ENCODE measurements at places on chromosomes 3 and 15. TPM values are rescaled to one million over a fixed set of nuclear protein-coding genes. Genes with fewer than 3 reads are reported as not detected.

- no peak for DNase-seq
Measured at GRCh38 chr15:71259866-71260265, 144.6 kb downstream of the THSD4 start.

GRCh38 chr3:119245778-119246177 lies 5.1 kb upstream of the B4GALT4 start:
- no peak for DNase-seq

- no peak for DNase-seq
Measured at GRCh38 chr3:194541483-194541882, 54.7 kb upstream of the ATP13A3 start.

- DNase-seq: no peak
Measured at GRCh38 chr3:30343861-30344260, 262.5 kb upstream of the TGFBR2 start.

Gene SPTBN5
- total RNA-seq: 4.0 TPM

Gene PTX3
- total RNA-seq: not detected

Gene FGF12
- total RNA-seq: not detected

DNA sequence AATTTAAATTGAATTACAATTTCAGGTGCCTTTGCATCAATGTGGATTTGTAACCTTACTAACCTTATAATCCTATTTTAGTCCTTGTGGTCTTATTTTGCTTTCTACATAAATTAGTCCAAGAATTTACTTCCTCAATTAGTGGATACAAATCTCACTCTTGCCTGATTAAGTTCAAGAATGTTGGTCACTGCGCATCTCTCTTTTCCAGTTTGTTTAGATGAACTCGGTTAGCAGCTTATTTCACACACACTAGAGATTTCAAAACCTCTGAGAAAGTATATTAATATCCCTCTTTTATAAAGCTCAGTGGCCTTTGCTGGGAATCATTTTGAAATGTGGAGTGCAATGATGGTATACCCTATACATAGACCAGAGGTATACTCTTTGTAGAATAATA lies 243.4 kb downstream of the DTWD1 start:
- no peak for DNase-seq

DNA sequence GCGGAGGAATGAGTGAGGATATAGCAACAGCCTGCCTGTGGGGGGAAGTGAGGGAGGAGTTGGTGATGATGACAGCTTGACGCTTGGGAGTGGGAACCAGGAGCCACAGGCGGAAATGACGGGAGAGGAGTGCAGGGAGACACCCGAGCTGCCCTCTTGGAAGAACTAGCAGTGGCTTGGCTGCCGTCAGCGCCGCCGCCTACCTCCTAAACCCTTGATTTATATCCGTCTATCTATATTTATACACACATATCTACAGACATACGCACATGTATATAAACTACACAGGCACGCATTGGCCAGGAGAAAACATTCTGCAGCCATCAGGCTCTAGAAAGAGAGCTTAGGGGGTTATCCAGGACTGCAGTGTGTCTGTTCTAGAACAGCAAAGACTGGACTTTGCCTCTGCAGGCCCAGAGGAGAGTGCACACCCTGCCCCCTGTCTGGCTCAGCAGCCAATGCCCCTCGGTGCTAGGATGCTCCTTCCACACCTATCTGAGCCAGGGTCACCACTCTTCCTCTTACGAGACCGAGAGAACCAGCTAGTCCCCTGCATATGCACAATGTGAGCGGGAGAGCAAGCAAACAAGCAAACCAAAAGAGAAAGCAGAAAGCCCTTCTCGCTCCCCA lies 45.3 kb upstream of the MAGEF1 start:
- no peak for DNase-seq

DNA sequence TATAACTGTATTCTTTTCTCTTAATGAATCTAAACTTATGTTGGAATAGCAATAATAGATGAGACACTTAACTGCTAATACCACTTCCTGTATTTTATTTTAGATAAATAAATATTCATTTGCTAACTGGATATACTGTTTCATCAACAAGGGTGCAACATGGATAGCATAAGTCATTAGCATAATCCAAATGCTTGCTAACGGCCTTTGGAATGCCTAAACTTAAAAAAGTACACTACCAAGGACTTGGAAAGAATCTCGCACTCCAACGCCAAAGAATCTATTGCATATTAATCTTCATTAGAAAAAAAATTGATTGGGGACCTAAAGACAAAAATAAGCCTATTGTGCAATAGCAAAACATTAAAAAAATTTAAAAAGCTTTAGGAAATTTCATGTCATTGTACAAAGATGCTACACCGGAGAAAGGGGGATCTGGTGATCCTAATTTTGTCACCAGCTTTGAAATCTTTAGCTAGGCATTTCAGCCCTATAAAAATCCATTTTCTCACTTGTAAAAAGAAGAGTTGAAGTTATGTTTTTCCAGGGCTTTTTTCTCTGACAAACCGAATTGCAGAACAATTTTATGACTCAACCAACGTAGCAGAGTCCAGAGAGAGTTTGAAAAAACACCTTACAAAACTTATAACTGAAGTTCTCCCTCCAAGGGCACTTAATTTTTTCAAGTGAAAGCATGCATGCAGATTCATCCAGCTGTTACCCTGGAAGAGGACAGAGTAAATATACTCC lies 4.1 kb downstream of the VGLL3 start:
- DNase-seq: no peak

DNA sequence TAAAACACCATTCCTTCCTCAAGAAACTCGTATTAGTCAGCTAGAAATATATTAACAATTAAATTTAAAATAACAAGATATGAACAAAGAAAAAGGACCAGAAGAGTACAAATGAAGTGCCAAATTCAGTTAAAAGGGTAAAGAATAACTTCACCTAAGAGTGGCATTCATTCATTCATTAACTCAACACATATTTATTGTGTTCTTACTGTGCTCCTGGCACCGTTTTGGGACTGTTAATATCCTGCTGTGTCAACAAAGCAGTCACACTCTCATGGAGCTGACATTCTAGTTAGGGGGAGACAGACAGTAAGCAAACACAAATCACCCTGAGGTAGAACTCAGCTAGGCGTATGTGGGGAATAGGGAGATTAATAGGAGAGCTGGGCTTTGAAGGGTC lies 123.6 kb upstream of the DPPA4 start:
- DNase-seq: no peak

Gene PAK2
- 76.2 TPM for total RNA-seq

Gene SCAANT1
- not detected for total RNA-seq

DNA sequence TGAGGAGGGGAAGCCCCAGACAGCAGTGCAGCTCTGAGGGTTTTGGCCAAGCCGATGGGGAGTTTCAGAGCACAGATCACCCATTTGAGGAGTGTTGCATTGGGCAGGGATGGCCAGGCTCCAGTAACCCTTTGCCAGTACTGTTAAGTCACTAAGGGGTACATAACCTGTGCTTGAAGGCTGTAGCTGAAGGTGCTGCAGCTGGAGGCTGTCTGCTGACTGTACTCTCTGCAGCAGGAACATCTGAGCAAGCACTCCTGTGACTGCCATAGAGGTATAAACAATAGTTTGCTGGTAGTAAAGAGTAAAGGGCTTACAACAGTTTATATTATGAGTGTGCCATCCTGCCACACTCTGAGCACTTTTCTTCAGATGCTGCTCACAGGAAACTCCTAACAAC lies 297.8 kb downstream of the EPHA3 start:
- no peak for DNase-seq

DNA sequence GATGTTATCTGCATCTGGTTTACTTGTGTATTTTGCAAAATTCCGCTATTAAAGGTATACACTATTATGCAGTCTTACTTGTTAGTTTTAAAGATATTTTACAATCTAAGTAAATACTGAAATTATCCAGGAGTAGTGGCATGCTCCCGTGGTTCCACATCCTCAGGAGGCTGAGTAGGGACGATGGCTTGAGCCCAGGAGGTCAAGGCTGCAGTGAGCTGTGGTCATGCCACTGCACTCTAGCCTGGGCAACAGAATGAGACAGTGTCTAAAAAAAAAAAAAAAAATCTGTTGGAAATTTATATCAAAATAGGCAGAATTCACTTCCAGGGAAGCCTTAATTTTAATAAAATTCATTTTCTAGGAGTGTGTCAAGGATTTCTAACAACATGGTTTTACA lies 27.7 kb upstream of the HYKK start:
- DNase-seq: no peak

DNA sequence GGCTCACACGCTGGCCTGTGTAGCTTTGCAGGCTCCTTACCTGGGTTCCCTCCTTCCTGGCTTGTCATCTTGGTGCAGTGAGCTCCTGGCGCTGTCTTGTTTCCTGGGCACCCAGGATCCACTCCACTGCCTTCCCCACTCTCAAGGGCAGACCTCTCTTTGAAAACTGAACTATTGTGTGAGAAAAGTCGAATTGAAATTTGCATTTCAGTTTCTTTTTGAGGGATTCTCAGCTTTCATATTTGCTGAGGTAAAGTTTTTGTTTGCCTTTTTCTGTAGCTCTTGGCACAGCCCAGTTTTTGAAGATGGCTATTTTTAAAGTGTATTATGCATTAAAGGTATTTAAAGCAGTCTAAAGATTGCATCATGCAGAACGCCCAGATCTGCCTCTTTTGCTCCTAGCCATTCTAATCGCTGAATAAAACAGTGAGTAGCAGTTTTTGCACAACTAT lies 70.1 kb downstream of the CCK start:
- no peak for DNase-seq

- no peak for DNase-seq
Measured at GRCh38 chr3:49656541-49657112, 17.5 kb upstream of the APEH start.

Gene PLD1
- 3.2 TPM for total RNA-seq

- no peak for DNase-seq
Measured at GRCh38 chr3:100603469-100603868, 5.9 kb upstream of the ADGRG7 start.

Gene LRTM1
- not detected for total RNA-seq

Gene MESP2
- not detected for total RNA-seq

DNA sequence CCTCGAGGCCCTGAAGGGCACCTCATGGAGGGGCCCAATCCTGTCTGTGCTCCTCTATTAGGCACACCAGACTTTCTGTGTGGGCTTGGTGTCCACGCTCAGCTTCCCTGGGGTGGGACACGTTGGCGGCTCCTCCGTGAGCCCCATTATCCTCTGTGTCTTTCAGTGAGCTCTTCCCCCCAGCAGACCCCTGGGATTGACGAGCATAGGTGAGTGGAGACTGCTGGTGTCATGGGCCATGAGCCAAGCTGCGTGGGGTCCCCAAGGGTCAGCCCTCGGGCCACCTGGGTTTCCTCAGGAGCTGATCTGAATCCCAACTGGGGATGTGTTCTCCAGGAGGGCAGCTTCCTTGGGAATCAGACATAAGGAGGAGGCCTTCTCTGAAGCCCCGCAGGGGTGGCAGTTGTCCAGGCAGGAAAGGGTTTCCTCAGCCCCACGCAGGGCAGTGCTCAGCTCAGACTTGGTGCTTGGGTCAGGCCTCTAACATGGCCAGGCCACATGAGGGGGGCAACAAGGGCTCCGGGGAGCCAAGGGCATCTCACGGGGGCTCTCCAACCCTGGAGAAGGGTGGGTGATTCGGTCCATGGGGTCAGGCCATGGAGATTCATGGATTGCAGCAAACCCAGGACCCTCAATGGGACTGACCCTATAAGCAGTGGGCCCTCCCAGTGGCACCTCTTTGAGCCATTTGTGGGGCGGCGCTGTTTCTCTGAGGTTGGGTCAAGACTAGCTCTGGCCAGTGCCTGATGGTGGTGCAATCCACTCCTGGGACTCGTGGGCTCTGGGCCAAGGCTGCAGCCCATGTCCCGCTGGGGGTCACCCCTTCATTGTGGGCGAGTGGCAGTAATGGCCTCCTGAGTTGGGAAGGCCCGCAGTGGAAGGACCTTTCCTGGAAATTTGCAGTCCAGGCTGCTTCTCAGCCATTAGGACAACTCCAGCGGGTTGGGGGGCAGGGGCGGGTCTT lies 222.5 kb downstream of the SNRPN start:
- DNase-seq: no peak

- DNase-seq: peak; percentile 61
Measured at GRCh38 chr3:49703443-49703927, 14.1 kb downstream of the RNF123 start.

DNA sequence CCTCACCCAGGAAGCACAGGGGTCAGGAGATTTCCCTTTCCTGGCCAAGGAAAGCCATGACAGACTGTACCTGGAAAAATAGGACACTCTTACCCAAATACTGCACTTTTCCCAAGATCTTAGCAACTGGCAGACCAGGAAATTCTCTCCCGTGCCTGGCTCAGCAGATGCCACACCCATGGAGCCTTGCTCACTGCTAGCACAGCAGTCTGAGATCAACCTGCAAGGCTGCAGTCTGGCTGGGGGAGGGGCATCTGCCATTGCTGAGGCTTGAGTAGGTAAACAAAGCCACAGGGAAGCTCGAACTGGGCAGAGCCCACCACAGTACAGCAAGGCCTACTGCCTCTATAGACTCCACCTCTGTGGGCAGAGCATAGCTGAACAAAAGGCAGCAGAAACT lies 567.3 kb upstream of the LMCD1 start:
- no peak for DNase-seq

Data from T-cell (primary cell).